ENCODE measurements at places on chromosomes 12 and 14. TPM values are rescaled to one million over a fixed set of nuclear protein-coding genes. Genes with fewer than 3 reads are reported as not detected.

Gene GZMB
- total RNA-seq, result 1,384 TPM

Gene CLEC4D
- total RNA-seq, result 1.7 TPM

Gene BICDL1
- total RNA-seq, result 37.1 TPM

Gene KRT86
- total RNA-seq, result 3.6 TPM

Gene DBX2
- not detected for total RNA-seq

All from natural killer cell (primary cell).